NB4 (cell line): ENCODE measurements at places on chromosomes 6 and 20.

GRCh38 chr6:122412001-122412400 is 12.5 kb downstream of the HSF2 start:
- no peak for DNase-seq

- DNase-seq = peak; percentile 61
Observed at GRCh38 chr6:142819603-142820337, 125.2 kb downstream of the HIVEP2 start.

- DNase-seq = peak; percentile 37
Observed at GRCh38 chr6:107342144-107342543, 117.2 kb downstream of the PDSS2 start.

- no peak for DNase-seq
Observed at GRCh38 chr20:11677428-11677827, 240.3 kb upstream of the BTBD3 start.

DNA sequence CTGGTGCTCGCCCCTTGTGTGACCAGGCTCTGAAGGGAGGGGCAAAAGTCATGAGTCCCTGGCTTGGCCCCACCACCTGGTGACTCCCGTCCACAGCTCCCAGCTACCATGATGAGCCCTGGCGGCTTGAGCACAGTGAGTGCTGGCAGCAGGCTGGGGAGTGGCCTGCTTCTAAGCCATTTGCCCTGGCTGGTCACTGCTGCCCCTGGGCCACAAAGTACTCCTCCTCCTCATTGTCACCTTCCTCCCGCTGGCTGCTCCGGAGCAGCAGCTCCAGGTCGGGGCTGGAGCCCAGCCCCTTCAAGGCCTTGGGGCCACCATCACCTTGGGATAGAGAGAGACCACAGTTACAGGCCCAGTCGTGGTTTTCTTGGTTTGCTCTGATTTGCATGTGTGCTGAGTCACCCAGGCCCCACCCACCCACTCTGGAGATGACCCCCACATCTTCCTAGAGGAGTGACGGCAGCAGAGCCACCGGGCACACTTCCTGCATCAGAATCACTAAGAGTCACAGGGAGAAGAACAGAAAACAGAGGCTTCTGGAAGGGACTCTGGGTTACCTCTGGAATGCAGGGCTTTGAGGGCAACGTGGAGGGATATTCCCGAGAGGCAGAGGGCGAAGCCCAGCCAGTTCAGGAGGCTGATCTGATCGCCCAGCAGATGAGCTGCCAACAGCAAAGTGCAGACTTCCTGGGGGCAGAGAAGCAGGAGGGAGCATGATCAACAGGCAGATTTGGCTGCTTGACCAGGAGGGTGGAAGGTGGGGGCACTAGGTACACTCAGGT is 42.1 kb upstream of the CDH22 start:
- peak; percentile 86 for DNase-seq

DNA sequence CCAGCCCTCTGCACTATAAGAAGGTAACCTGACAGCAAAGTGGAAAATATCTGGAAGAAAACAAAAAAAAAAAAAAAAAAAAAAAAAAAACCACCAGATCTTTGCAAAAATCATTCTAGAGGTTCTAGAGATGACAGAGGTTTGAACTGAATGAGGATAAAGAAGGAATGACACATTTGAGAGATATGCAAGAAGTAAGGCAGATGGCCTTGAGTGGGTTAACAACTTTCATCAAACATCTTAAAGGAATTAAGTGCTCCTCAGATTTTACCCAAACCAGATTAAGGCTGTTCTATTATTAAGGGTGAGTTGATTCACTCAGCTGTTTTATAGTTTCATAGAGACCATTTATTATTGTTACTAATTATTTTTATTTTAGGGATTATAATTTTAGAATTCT is 62.0 kb downstream of the RSPO3 start:
- no peak for DNase-seq

DNA sequence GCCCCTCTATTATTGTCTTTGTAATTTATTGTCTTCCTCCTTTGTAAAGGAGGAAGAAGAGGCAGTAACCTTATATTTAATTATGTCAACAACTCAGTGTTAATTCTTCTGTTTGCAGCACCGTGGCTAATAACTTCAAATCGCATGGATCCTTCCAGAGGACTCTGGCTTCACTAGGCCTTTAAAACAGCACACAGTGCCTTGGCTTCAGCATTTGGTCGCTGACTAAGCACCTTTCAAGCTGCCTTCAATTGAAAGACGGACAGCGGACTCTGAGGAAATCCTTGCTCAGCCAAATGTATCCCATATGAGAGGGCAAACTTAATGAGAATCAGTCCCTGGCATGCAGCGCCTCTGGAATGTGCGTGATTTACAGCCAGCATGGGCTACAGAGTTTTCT is 64.2 kb downstream of the SGK1 start:
- DNase-seq = no peak

GRCh38 chr6:109236115-109237076 is 141.1 kb downstream of the CEP57L1 start:
- DNase-seq = peak; percentile 32

DNA sequence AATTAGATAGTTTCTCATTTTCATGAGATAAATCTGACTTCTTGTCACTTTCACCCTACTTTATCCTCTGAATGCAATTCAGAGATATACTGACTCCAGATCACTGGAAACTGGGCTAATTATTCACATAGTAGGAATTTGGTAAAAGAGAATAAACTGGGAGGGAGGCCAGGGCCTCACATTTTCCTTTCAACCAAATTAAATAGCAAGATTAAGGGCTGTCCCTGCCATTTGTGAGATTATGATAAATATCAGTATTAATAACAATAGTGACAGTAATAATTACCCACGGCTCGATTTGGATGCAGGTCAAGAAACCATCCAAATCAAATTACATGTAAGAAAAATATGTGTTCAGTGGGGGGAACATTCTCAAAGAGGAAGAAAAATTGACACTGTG is 140.5 kb downstream of the CD83 start:
- no peak for DNase-seq

DNA sequence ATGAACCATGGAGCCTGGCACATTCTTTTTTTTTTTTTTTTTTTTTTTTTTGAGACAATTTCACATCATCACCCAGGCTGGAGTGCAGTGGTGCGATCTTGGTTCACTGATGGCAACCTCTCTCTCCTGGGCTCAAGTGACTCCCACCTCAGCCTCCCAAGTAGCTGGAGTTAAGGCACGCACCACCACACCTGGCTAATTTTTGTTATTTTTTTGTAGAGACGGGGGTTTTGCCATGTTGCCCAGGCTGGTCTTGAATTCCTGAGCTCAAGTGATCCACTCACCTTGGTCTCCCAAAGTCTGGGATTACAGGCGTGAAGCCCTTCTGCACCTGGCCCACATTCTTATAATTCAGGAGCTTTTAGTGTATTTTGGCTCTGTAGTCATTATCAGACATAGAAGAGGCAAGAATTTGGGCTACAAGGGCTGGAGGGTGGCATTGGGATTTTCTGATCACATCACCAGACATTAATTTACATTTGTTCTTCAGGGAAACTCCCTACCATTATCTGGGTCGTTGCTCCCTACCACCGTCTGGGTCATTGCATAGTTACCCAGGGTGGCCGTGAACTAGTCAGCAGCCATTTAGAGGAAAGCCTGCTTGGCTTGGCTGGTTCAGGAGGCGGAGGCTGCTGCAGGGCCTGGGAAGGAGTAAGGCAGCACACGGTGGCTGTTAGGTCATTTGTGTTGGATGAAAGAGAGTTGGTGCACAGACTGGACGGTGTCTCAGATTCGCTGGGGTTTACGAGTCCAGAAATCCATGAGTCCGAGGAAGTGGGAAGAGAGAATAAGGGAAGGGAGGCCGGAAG is 17.6 kb downstream of the ARID1B start:
- DNase-seq = no peak

- no peak for DNase-seq
Observed at GRCh38 chr6:54361734-54362133, 53.5 kb downstream of the TINAG start.

DNA sequence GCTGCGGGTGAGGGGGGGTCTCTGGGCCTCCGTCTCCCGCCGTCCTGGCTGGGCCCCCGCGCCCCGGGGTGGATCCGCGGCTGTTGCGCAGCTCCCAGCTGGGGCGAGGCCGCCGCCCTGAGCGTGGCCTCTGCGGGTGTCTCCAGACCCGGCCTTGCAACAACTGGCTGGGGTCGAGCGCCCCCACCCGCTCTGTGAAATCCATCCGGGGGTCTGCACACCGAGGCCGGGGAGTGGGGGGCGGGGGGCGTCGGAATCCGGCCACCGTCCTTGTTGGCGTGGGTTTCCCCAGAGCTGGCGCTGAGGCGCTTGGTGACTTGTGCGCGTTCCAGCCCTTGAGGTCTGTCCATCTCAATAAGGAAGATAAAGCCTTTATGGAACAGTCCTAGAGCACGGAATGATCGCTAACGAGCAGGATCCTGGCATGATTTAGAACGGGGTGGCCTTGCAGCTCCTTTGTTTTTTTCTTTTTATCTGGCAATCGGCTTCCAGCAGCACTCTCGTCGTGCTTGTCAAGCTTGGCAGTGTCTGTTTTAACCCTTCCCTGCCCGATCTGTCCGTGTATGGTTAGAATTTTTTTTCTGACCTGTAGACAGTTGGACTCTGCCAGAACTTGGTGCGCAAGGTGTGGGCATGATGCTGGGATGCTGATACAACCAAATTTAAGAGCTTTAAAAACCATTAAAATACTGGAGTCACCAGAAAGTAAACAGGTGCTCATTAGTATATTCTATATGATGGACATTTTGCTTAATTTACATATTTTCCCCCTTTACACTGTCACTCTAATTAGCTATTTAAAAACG is 675 bp downstream of the DSTN start:
- DNase-seq = peak; percentile 66

DNA sequence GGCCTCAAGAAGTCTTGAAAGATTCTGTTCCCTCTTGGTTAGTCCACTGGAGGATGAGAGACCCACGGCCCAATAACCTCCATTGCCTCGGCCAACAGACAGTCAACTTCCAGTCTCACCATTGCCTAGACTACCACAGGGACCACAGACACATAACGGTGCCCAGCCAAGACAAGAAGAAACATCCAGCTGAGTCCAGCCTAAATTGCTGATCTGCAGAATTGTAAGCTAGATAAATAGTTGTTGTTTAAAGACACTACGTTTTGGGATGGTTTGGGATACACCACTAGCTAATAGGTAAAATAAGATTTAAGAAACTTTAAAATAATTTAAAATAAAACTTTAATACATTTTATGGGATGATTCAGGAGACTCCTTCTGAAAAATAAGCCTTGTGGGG is 324.7 kb upstream of the JAG1 start:
- DNase-seq = no peak

DNA sequence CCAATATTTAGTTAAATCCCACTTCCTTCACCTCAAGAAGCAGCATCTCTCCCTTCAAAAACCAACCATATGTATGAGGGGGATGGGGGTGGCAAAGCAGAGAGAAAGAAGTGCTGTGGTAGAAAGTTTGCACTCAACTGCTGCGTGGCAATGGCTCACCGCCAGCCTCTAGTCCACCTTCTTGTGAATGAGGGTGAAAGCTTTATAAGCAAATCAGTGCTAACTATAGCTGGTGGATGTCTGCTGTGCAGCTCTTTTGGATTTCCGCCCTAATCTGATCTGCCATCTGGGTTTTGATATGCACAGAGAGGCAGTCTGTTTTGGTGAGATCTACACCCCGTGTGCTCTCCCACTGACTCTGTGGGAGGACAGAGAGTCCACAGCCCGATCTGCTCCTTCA is 281.2 kb upstream of the SUPT3H start:
- DNase-seq = no peak
